Daoy (cell line): ENCODE measurements at places on chromosomes 13 and 19.

DNA sequence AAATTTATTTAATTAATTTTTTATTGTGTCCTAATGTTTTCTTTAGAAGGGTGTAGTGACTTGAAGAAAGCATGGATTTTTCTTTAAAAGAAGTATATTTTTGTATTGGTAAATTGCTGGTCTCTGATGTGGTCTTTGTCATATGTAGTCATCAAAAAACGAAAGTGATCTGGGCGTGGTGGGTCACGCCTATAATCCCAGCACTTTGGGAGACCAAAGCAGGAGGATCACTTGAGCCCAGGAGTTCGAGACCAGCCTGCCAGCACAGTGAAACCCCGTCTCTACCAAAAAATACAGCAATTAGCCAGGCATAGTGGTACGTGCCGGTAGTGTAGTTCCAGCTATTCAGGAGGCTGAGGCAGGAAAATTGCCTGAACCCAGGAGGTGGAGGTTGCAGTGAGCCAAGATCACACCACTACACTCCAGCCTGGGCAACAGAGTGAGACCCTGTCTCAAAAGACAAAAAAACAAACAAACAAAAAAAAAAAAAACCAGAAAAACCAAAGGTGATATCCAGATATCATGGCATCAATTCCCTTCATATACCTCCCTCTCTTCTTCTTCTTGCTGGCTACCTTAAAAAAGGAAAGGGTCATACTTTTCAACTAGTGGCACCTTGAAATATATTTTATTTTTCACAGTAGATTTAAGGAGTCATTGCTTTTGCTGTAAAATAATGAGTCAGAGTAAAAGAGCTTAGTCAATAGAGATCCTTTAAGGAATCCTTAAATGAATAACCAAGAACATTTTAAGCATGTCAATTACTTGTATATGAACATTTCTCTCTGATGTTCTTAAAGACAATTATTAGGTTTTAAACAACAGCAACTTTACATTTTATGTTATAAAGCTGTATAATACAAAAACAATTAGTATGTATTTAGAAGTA lies 19.9 kb downstream of the KCTD4 start:
- peak; percentile 49 for DNase-seq

- no peak for DNase-seq
These were observed 65.7 kb downstream of the SLITRK5 start for GRCh38 chr13:87736849-87737385.

DNA sequence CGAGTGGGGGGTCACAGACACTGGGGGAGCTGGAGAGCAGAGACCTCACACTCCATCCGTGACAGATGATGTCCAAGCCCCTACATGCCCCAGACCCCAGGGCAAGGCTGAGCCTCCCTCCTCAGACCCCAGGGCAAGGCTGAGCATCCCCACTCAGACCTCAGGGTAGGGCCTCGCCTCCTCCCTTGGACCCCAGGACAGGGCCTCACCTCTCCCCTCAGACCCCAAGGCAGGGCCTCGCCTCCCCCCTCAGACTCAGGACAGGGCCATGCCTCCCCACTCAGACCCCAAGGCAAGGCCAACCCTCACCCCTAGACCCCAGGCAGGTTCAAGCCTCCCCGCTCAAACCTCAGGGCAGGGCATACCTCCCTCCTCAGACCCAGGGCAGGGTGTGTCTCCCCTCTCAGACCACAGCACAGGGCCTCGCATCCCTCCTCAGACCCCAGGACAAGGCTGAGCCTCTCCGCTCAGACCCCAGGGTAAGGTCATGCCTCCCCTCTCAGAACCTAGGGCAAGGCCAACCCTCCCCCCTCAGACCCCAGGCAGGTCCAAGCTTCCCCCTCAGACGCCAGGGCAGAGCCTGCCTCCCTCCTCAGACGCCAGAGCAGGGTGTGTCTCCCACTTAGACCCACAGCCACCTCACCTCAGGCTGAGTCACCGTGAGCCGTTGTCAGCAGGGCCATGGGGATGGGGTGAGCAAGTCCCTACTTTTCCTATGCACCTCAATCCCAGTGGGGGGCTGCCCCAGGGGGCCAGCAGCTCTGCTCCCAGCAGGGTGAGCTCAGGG lies 1.7 kb upstream of the S1PR4 start:
- peak; percentile 92 for DNase-seq

- DNase-seq = no peak
These were observed 36.2 kb downstream of the ERCC5 start for GRCh38 chr13:102881819-102882686.

GRCh38 chr19:49877879-49878743 lies 609 bp downstream of the TBC1D17 start:
- peak; percentile 99 for DNase-seq

DNA sequence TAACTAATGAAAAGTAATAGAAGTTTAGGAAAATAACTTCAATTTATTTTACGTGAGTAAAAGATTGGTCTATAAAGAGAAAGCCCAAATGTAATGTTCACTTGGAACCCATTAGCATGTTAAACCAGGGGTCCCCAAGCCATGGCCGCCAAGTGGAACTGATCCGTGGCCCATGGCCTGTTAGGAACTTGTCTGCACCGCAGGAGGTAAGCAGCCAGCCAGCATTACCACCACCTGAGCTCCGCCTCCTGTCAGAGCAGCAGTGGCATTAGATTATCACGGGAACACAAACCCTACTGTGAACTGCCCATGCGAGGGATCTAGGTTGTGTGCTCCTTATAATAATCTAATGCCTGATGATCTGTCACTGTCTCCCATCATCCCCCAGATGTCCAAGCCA lies 818.7 kb upstream of the GPC6 start:
- no peak for DNase-seq
